ENCODE measurements at places on chromosomes 11 and 22.
A peak's percentile ranks its signal among the peaks of the same experiment; 100 is the strongest.

DNA sequence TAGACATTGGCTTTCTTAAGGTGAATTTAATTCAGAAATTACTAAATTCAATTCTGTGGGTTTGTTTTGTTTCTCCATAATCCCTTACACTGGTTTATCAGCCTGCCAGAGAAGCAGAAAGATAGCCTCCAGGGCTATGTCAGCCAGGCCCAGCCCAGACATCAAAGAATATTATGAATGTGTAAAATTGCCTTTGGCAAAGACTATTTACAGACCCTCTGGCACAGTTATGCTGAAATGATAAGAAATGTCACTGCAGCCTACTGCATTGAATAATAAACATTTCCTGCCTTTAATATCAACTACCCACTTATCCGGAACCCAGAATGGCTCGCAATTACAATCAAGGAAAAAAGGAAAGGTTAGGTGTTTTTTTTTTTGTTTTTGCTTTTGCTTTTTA, 562.5 kb upstream of the LRRC4C start:
- no peak for DNase-seq

DNA sequence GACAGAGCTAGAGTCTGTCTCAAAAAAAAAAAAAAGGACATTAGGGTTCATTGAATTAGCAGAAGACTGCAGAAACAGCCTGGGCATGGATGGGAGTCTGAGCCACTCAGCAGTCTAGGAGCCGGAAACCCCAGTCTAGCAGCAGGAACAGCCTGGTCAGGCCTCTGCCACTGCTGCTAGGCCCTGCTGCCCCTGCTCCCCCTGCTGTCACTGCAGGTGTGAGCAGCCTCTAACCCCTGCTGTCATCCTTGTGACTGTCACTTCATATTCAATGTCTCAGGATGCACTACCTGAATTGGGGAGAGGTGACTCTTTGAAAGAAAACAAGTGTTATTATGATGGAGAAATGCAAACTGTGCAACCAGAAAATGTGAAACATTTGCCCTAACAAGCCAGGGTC, 7.0 kb upstream of the DDX17 start:
- no peak for DNase-seq

DNA sequence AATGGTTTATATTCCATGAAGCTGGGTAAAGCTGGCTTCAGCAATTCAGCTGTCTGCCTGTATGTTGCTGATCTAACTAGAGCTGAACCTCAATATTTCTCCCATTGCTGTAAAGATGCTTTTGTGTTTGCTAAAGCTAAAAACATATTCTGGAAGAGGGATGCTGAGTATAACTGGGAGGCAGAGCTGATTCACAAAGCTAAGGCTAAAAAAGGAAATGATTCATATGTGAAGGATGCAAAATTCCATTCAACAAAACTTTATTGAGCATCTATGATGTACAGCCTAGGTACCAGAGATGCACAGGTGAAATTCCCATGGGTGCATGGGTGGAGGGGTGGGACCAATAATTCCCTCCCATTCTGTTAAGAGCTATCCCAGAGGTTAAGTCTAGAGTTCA, 193.9 kb downstream of the KIF18A start:
- no peak for DNase-seq

DNA sequence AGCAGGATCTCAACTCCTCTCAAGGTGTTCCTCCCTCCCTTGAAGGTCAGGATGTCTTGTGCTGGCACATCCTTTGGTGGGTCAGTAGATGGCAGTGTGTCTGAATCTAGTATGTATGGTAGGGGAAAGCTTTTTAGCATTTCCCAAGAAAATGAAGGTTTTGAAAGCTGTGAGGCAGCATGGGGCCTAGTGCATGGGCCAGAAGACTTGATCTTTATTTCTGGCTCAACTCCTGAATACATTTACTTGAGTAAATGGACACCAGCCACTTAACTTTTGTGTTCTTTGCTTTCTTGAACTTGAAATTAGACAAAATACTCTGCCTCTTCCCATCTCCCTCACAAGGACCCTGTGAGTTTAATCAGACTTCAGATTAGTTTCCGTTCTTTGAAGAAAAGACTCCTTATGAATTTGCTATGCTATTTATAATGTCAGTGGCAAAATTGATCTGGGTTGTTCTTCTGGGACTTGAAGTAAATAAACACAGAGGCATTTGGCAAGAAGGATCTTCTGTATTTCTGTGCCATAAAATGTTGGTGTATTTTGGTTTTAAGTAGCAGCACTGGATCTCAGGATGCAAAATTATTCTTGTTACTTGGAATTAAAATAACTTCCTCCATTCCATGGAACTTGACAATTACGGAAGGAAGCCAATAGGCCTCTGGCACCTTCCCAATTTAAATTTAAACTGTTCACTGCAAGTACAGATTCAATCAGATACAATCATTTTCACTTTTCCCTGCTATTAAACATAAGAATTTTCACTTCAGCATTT, 288.8 kb downstream of the CASP12 start:
- peak; percentile 21 for DNase-seq

DNA sequence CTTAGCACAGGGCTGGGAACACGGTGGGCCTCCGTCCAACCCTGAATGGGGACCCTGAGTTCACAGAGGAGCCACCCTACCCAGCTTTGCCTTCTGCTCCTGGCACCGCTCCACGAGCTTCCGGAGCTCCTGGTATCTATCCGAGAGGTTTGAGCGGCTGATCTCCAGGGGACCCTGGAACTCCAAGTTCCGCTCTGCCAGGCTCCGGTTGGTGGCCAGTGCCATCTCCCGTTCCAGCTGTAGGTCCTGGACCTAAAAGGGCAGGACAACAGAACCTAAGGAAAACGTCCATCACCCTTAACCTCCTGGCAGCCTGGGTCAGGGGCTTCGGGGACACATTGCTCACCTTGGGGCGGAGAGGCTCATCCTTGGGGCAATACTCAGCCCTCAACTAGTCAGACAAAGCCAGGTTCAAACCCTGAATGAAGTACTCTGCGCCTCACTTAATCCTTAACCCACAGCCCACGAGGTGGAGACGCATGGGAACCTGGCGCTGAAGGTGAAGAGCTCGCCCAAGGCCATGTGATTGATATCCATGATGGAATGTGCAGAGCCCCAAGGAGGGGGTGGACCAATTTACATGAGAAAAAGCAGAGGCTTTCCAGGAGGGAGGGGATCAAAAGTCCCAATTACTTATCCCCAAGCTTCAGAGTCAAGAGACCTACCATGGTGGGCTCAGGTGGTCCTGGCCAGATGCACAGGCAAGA, 27.1 kb downstream of the VPS37C start:
- no peak for DNase-seq

- DNase-seq = no peak
Observed at GRCh38 chr11:102596578-102596977, 28.6 kb downstream of the MMP20 start.

DNA sequence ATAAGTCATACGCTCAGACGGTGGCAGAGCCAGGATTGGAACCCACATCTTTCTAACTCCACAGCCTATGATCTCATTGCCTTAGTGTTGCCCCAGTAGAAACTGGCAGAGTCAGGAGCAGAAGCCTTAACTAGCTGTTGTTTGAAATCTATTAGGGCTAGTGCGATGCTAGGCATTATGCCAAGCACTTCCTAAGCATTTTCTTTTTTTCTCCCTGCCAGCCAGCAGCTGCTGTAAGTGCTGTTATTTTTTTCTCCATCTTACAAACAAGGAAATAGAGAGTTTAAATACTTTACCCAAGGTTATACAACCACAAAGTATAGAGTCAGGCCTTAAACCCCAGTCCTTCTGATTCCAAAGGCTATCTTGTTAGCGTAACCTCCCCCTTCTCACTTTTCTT, 161.0 kb upstream of the SORL1-AS1 start:
- DNase-seq = peak; percentile 7

DNA sequence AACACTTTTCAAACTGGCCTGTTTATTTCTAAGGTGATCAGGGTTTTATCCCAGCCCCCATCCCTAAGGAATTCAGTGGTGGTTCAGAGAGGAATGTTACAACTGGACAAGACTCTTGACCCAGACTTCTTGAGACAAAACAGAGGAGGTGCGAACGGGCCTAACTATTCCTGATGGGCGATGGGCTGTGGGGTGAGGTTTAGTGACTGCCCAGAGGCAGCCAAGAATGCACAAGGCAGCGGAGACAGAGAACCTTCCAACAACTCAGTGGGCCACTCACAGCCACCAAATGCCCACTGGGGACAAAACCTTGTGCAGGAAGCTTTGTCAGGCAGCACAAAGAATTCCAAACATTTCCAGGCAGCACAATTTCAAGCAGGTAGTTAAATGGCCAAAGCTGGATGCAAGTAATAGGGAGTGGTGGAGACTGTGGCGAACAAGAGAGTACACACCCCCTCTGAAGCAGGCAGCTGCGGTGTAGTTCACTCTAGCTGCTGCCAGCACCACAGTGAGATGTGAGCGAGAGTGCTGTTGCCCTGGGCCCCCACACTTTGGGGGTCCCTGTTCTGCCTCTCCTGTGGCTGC, 29.2 kb downstream of the SCUBE1 start:
- DNase-seq = no peak

- DNase-seq = peak; percentile 12
Observed at GRCh38 chr11:115548878-115549528, 44.8 kb upstream of the CADM1 start.

- DNase-seq = no peak
Observed at GRCh38 chr11:16713594-16713993, 24.9 kb upstream of the C11orf58 start.

DNA sequence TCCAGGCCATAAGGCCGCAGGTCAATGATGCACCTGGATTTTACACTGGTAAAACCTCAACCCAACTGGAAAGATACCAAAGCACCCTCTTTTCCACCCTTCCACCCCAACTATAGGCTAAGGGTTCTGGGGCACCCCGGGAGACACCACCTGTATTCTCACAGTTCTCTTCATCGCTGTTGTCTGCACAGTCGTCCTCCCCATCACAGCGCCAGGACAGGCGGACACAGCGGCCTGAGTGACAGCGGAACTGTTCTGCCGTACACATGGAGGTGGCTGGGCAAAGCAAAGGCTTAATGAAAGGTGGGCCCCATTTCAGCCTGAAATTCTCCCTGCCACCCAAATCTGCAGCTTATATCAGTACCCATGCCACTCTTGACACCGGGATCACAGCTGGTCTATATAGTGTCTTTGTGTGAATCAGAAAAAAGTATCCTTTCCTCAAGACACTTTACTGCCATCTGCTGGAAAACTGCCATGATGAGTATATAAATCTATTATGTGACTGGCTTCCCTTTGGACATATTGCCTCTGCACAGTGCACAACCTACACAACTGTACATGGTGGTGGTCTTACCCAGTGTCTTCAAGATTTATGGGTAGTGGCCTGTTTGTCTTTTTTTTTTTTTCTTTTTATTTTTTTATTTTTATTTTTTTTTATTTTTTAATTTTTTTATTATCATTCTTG, 21.5 kb downstream of the LRP4 start:
- DNase-seq = peak; percentile 20

DNA sequence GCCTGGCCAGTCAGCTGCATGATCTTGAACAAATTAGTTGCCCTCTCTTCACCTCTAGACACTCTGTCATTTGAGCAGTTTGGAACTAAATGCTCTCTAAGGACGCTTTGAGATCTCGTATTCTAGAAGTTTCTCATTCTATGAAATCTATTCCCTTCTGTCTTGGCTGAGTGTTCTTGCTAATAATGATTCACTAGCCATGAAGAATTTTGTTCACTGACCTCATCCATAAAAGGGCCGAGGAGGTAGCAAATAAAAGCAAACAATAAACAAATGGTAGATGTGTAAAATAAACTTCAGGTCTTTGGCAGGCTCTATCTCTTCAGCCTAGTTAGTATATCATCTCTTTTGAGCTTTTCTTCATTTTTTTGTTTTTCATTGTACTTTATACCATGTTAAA, 76.6 kb downstream of the USP35 start:
- no peak for DNase-seq

DNA sequence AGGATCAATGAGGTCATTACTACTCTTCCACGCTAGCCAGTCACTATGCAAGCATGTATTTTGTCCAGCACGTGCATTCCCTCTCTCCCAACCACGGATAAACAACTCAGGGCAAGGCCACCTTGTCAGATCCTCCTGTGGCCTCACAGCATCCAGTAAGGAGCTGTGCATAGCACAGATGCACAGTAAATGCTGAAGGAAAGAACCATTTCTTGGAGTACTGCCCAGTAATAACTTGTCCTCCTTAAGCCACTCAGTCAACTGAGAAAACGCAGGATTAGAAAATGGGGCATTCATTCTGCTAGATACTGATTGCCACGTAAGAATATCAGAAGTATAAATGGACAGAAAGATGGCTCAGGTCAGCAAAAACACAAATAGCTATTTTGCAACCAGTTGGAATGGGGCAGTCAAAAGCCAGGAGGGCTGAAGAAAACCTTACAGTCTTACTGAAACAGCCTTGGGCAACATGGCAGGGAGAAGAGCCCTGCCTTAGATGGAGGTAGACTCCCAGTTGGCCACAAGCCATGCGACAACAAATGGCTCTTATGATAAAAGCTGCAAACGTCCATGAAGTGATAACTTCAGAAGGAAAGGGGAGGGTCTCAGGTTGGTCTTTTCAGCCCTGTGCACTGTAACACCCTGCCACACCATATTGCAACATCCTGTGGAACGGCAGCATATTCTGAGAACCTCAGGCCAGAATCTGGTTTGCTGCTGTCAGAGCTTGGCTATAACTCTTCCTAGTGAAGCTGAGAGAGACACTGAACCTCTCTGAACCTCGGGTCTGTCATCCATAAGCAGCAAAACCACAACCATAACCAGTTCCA, 23.0 kb downstream of the PC start:
- no peak for DNase-seq

DNA sequence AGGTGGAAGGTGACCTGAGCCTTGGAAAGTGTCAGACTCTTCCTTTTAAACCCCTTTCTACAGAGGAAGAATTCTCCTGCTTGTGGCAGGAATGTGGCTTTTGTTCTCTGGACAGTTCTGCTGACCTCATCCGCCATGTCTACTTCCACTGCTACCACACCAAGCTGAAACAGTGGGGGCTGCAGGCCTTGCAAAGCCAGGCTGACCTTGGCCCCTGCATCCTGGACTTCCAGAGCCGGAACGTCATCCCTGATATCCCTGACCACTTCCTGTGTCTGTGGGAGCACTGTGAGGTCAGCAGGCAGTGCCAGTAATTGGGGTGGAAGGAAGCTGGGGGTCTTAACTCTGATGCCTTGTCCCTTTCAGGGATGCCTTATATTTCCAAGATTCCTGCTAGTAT, 9.3 kb downstream of the HINFP start:
- DNase-seq = no peak

DNA sequence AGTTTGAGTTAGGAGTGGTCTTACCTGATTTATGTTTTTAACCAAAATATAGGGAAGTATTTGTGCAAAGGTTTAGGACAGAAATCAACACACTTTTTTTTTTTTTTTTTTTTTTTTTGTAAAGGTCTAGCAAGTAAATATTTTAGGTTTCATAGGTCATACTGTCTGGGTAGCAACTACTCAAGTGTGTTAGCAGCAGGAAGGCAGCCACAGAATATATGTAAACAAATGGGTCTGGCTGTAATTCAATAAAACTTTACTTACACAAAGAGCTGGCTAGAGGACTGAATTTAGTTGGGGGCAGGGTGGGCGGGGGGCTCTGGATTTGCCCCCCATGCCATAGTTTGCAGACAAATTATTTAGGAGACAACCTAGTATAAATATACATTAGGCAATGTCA, 510.4 kb downstream of the NELL1 start:
- DNase-seq = no peak
